ENCODE measurements at places on chromosomes 4 and X. TPM values are rescaled to one million over a fixed set of nuclear protein-coding genes. Genes with fewer than 3 reads are reported as not detected.

DNA sequence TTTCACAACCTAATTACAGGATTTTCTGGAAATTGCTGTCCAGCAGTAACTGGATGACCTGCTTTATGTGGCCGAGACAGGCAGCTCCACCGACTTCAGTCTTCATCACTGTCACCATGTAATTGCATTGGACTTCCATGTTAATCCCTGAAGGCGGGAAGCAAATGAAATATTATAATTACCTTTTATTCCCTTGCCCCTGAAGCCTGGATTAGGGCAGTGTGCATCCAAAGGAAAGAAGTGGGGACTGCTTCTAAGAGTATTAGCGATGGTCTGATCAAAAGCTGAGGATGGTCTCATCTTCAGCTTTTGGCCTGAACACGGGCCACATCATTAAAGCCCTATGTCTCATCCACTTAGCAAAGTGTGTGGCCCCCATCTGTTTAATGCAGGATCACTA, 311.6 kb upstream of the GALNT7 start:
- DNase-seq, result no peak

DNA sequence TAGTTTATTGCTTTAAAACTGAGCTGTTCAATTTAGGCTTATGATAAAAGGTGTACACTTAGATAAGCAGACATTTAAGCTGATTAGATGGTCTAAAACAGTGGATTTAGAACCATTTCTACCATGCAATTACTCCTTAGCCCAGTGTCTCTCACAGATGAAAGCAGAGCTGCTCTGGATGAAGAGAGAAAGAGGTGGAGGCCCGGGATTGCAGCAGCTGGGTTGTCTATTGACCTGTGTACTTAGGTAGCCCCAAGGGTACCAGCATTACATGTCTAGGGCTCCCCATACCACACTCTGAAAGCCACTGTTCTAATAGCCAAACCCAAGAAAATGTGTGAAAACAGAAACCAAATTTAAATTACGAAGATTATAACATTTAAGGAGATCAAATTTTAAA, 86.0 kb upstream of the GIMD1 start:
- no peak for DNase-seq

DNA sequence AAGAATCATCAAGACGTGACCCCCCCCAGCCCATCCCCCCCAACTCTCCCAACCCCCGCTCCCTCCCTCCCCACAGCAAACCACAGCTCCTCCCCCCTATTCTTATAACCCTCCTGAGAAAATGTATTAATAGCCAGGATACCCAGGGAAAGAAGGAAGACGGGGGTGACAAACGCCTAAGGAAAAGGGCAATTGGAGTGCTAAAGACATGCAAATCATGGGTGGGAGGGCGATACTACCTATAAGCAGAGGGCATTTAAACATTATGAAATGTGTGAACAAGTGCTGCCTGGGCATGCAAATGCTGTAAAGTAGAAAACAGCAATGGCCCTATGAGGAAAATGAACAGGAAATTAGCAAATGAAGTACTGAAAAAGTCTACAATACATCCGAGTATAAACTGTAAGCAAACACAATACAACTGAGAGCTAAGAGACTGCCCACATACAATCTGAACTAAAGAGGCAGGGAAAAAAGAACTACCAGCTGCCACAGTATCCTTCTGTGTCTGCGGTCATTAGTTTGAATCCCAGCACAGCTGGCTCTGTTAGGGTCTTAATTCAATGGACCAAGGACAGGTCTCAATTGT, 2.4 kb downstream of the CXXC4 start:
- DNase-seq, result no peak

DNA sequence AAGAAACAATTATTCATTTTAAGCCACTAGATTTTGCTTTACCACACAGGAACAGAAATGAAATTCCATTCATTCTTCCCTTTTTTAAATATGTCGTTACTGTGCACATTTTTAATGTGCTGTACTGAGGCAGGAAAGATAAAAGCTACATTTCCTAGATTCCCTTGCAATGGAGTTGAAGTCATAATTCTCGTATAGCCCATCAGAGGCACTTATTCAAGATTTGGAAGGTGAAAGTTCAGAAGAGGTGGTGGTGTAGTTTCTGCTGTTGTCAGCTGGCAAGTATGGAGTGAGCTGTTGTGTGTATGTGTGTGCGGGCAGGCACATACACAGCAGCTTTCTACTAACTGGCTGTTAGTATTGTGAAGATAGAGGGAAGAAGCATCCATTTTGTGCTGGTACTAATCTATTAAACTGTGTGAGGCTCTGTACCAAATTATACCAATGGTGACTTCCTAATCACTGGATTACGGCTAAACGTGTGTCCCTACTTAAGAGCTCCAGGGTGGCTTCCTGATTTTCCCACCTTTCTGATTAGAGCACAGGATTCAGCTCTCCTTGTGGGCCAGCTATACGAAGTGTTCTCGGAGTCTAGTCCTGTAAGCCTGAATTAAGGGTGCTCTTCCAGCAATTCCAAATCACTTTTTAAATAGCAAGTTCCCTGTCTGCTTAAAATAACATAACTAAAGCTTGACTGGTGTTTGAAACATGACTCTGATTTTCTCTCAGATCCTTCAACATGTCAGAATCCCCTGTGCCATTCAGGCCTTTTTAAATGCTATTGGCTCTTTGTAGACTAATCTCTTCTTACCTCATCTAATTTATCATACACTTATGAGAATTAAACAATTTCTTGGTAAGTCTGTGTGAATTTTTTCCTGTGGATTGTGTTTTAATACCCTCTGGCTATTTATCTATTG, 43.8 kb downstream of the PDS5A start:
- DNase-seq, result no peak

GRCh38 chrX:33126469-33126868, 84.9 kb downstream of the DMD start:
- DNase-seq, result no peak

DNA sequence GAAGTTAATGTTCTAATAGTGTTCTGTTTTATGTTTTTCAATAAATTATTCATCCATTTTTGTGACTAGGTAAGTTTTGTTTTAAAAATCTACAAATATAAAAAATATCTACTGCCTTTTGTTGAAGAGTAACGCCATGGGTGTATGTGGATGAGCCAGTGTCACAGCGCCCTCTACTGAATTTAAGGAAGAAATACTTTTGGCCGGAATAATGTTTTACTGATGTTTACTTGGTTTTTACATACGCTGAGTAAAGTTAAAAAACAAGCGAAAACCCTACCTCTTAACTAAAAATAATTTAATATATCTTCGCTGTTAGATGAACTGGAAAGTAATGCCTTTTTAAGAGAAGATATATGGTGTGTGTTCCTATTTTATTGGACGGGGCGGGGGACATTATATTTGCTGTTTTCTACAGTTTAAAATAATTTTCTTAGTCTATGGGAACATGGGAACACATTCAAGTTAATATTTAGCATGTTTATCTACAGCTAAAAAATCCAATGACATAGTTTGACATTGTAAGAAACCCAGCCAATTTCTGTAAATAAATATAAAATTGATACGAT, 86.1 kb downstream of the CPE start:
- peak; percentile 10 for DNase-seq

DNA sequence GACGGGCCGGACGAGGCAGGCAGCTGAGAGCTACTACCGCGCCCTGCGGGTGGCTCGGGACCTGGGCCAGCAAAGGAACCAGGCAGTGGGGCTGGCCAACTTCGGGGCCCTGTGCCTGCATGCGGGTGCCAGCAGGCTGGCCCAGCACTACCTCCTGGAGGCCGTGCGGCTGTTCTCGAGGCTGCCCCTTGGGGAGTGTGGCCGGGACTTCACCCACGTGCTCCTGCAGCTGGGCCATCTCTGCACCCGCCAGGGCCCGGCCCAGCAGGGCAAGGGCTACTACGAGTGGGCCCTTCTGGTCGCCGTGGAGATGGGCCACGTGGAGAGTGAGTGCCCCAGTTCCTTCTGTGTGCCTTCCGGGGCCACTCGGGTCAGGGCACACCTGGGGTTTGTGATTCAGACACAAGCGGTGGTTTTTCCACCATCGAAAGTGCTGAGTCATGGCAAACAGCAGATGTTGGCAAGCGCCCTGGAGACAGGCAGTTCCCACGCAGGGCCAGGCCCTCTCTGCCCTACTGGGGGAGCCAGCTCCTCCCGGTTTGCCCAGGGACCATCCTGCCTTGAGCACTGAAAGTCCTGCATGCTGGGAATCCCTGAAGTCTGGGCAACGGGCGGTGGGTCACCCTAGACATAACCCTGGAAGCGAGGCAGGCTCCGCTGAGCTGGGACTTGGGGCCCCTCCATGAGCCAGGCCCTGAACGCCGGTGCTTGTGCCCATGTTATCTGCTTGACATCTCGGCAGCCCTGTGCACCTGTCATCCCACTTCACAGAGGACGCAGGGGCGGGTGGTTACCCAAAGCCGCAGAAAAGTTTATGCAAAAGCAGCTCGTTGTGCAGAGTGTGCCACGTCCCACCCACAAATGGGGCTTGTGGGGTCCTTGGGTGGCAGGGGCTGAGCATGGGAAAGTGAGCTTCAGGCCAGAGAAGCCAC, 29.5 kb downstream of the SH3TC1 start:
- peak; percentile 88 for DNase-seq

- DNase-seq, result no peak
Observed at GRCh38 chr4:8332891-8333331, 63.4 kb downstream of the HTRA3 start.

- no peak for DNase-seq
Observed at GRCh38 chrX:69142788-69143469, 22.3 kb downstream of the PJA1 start.

GRCh38 chr4:69858690-69859089, 1.3 kb downstream of the SULT1E1 start:
- no peak for DNase-seq

GRCh38 chr4:122899682-122900081, 22.7 kb downstream of the NUDT6 start:
- no peak for DNase-seq

DNA sequence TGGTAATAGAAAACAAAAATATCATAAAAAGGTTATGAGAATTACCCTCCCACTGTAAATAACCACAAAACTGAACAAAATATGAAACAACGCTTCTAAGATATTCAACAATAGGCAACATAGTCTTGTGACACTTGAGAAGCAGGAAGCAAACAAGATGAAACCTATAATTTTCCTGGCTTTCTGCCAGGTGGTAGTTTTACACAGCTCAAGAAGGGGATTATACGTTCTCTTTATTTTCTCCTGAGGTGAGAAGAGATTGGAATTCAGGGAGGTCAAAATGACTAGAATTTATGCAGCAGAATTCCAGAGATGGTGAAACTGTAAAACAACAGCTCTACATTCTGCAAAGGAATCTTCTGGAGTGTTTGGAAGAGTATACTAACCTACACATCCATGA, 186.0 kb downstream of the HHIP start:
- no peak for DNase-seq

DNA sequence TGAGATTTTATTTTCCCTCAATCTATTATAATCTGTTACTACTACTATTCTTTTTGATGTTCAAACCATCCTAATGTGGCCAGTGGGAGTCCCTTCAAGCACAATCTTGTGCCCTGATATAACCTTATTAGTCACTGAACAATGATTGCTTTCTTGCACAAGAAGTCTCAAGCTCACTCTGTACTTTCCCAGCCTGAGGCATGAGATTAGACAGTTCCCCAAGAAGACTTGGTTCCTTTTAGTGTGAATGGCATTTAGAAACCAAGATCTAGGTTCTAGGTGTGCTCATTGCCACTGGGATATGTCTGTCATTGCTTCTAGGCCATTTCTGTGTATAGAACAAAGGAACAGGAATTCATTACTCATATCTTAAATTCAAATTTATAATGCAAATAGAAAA, 28.0 kb upstream of the RBM41 start:
- DNase-seq, result no peak

GRCh38 chr4:168674866-168675265, 178.0 kb downstream of the PALLD start:
- no peak for DNase-seq

GRCh38 chrX:20595928-20596575, 329.3 kb upstream of the RPS6KA3 start:
- DNase-seq, result no peak

GRCh38 chrX:24202465-24203031, 53.0 kb downstream of the ZFX start:
- no peak for DNase-seq

DNA sequence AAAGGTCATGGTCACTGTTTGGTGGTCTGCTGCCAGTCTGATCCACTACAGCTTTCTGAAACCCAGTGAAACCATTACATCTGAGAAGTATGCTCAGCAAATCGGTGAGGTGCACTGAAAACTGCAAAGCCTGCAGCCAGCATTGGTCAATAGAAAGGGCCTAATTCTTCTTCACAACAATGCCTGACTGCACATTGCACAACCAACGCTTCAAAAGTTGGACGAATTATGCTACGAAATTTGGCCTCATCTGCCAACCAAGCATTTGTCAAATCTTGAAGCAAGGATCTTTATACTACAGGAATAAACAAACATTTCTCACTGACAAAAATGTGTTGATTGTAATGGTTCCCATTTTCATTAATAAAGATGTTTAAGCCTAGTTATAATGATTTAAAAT, 90.4 kb downstream of the EIF4E start:
- no peak for DNase-seq

- DNase-seq, result no peak
Observed at GRCh38 chr4:75432683-75433082, 81.5 kb downstream of the RCHY1 start.

DNA sequence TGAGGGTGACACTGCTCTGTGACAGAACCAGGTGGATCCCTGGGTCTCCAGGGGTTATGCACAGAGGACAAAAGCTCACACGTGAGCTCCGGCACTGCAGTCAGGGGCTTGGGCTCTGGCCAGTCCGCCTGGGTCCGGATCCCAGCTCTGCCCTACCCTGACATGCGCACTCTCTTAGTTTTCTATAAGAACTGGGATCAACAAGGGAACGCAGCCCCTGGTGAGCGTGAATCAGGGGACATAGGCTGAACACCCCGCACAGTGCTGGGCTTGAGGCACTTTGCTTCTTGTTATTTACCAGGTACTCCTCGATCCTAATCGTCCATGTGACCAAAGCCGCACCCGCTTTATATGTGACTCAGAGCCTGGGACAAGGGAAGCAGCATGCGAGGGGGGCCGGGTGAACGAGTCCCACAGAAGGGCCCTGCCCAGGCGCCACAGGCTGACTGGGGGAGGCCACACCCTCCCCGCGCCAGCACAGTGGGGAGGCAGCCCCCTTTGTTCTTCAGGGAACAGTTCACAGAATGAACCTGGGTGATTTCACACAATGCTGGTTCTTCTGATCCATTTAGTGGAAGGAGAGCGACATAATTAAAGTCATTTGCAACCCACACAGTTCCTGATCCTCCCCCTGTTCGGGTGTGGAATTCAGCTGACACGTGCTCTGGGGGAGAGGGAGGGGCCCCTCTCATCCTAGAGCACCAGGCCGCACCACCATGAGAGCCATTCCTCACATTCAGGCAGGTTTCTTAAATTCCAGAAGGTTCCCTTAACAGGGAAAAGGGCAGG, 55.5 kb downstream of the WFS1 start:
- DNase-seq, result no peak

GRCh38 chr4:16827794-16828724, 70.4 kb downstream of the LDB2 start:
- DNase-seq, result no peak

Gene AWAT2
- total RNA-seq, result not detected

Gene CXCL6
- not detected for total RNA-seq

Gene IBSP
- total RNA-seq, result not detected

Gene GIMD1
- total RNA-seq, result not detected

Gene CT45A10
- total RNA-seq, result not detected

Gene SOD3
- total RNA-seq, result not detected

Gene HSFX3
- total RNA-seq, result not detected

Gene SHOX
- total RNA-seq, result not detected

Gene DUSP21
- total RNA-seq, result not detected

Gene CABS1
- total RNA-seq, result not detected

Gene ADGRG4
- total RNA-seq, result not detected

Gene NLGN4X
- not detected for total RNA-seq

Gene SPATA4
- total RNA-seq, result not detected
